ENCODE measurements at places on chromosomes 12 and 14. TPM values are rescaled to one million over a fixed set of nuclear protein-coding genes. Genes with fewer than 3 reads are reported as not detected.

Gene PRPH
- 0.67 TPM for total RNA-seq

Gene DLK1
- not detected for total RNA-seq

Gene LYZ
- total RNA-seq = 50.3 TPM

Gene PTCSC3
- not detected for total RNA-seq

Gene MARS1
- 142 TPM for total RNA-seq

Gene ANKRD9
- 14.0 TPM for total RNA-seq

Gene PLCZ1
- not detected for total RNA-seq

Gene LRTM2
- total RNA-seq = not detected

Gene PCED1B
- total RNA-seq = 7.2 TPM

Gene FOXA1
- total RNA-seq = not detected

Gene LBHD2
- total RNA-seq = not detected

Gene ARHGEF25
- 82.8 TPM for total RNA-seq

Gene RNASE11
- total RNA-seq = not detected

Gene IFI27
- 122 TPM for total RNA-seq

Gene KRT83
- total RNA-seq = not detected

Measured in posterior vena cava (tissue), 2 donors.